Activated CD8-positive, alpha-beta T cell treated with anti-CD3 and anti-CD28 coated beads, Interleukin-2, amount 10 ng/mL, durations not matched to agents 7 days and 5 days (primary cell): ENCODE measurements at places on chromosomes 7 and 10. TPM values are rescaled to one million over a fixed set of nuclear protein-coding genes. Genes with fewer than 3 reads are reported as not detected.

Gene OR2A7
- total RNA-seq, result 1.5 TPM

DNA sequence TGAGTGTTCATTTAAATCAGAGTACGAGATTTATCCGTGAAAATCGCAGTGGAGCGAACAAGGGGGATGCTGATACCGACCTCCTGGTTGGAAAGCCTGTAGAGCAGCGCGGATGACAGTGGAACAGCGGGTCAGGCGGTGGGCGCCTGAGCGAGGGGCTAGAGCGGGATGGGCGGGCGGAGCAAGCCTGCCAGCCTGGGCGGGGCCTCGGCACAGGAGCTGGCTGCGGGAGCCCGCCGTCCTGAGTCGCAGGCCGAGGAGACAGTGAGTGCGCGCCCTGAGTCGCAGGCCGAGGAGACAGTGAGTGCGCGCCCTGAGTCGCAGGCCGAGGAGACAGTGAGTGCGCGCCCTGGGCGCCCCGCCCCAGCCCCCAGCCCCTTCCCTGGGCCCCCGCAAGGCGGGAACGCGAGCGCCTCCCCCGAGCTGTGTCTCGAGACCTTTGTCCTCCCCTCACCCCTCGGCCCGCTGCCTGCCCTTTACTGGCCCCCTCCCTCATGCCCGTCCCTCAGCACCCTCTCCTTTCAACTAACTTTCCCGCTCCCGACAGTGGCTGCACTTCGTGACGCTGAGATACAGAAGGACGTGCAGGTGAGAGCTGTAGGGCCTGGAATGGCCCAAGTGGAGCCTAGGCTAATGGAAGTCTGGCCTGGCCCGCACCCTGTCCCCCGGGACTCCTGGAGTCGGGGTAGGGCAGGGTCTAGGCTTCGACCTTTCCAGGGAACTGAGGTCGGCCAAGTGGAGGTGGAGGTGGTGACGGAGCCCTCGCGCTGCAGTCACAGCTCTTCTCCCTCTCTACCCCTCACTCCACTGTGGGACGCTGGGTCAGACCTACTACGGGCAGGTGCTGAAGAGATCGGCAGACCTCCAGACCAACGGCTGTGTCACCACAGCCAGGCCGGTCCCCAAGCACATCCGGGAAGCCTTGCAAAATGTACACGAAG, at the start of gene AS3MT:
Gene AS3MT (plus strand): TSS at position 213 of the 941 bp plus-strand sequence. CDS start 123 bp downstream, at position 336.
- peak; percentile 43 for DNase-seq
- peaks cover 12% of the 10 kb centered on the region for H3K4me1 ChIP-seq
- H3K36me3 ChIP-seq, result no peaks in the 10 kb centered on the region
- H3K4me3 ChIP-seq, result peak within 1 kb of the TSS; percentile 73
- peaks cover 9% of the 10 kb centered on the region for H3K27me3 ChIP-seq

Gene GRID2IP
- total RNA-seq, result not detected

- no peak for DNase-seq
- H3K4me3 ChIP-seq, result peak overlapping the region; percentile 4
- H3K4me1 ChIP-seq, result peaks cover 70% of the 10 kb centered on the region
- H3K27ac ChIP-seq, result peak overlapping the region; percentile 33
- peaks cover 10% of the 10 kb centered on the region for H3K36me3 ChIP-seq
- H3K27me3 ChIP-seq, result peaks cover 32% of the 10 kb centered on the region
These were observed 256.8 kb downstream of the PLXNA4 start for GRCh38 chr7:132319481-132319880.

Gene HOXA1
- total RNA-seq, result 0.89 TPM

DNA sequence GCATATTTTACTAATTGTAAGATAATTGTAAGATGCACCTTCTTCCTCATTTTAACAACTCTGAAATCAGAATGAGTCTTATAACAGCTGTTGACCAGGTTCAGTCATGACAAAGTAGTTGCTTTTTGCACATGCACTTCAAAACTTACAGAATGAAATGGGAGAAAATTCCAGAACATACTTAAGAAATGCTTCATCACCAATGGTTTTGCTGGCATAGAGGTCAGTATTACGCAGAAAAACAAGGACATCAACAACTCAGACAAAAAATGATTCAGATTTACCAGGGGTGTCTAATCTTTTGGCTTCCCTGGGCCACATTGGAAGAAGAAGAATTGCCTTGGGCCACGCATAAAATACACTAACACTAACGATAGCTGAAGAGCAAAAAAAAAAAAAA, 13.3 kb downstream of the COL28A1 start:
- peaks cover 10% of the 10 kb centered on the region for H3K4me1 ChIP-seq
- no peaks in the 10 kb centered on the region for H3K36me3 ChIP-seq
- peaks cover 2% of the 10 kb centered on the region for H3K27me3 ChIP-seq
- no peak for DNase-seq
- H3K4me3 ChIP-seq, result no peak overlapping the region

Gene AGMO
- not detected for total RNA-seq

- no peaks in the 10 kb centered on the region for H3K27me3 ChIP-seq
- no peak overlapping the region for H3K27ac ChIP-seq
- H3K4me3 ChIP-seq, result no peak overlapping the region
- H3K4me1 ChIP-seq, result no peaks in the 10 kb centered on the region
- H3K36me3 ChIP-seq, result no peaks in the 10 kb centered on the region
These were observed 188.4 kb upstream of the ETV1 start for GRCh38 chr7:14177876-14178275.

DNA sequence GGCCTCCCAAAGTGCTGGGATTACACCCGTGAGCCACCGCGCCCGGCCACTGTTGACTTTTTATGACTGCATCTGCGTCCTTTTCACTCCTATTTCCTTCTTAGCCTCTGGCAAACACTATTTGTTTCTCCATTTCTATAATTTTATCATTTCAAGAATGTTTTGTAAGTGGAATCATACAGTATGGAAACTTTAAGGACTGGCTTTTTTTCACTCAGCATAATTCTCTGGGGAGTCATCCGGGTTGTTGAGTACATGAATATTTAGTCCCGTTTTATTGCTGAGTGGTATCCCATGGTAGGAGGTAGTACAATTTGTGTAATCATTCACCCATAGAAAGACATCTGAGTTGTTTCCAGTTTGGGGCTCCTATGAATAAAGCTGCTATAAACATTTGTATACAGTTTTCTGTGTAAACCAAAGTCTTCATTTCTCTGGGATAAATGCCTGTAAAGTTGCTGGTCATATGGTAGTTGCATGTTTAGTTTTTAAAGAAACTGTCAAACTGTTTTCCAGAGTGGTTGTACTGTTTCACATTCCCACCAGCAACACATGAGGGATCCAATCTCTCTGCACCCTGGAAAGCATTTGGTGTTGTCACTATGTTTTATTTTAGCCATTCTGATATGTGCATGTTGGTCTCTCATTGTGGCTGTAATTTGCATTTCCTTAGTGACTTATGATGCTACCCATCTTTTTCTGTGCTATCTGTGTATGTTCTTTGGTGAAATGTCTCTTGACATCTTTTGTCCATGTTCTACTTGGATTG, 139.6 kb upstream of the EEPD1 start:
- H3K36me3 ChIP-seq, result no peaks in the 10 kb centered on the region
- no peaks in the 10 kb centered on the region for H3K4me1 ChIP-seq
- DNase-seq, result no peak
- no peak overlapping the region for H3K4me3 ChIP-seq
- no peak overlapping the region for H3K27ac ChIP-seq
- H3K27me3 ChIP-seq, result no peaks in the 10 kb centered on the region

- H3K27ac ChIP-seq, result no peak overlapping the region
- no peak overlapping the region for H3K4me3 ChIP-seq
- no peak for DNase-seq
- no peaks in the 10 kb centered on the region for H3K36me3 ChIP-seq
These were observed 40.0 kb downstream of the ETV1 start for GRCh38 chr7:13949445-13949844.

GRCh38 chr7:25325186-25325757, 97.0 kb upstream of the NPVF start:
- no peak for DNase-seq
- H3K4me1 ChIP-seq, result no peaks in the 10 kb centered on the region
- no peak overlapping the region for H3K4me3 ChIP-seq
- H3K27ac ChIP-seq, result no peak overlapping the region
- H3K27me3 ChIP-seq, result peaks cover 5% of the 10 kb centered on the region

Gene STYXL1
- total RNA-seq, result 28.2 TPM

- peaks cover 30% of the 10 kb centered on the region for H3K36me3 ChIP-seq
- H3K27ac ChIP-seq, result peak overlapping the region; percentile 99
- H3K4me1 ChIP-seq, result peaks cover 50% of the 10 kb centered on the region
- no peaks in the 10 kb centered on the region for H3K27me3 ChIP-seq
- peak overlapping the region; percentile 99 for H3K4me3 ChIP-seq
These were observed 1.3 kb downstream of the ZNRF2 start for GRCh38 chr7:30285536-30286284.

GRCh38 chr7:104160375-104160774, 47.4 kb downstream of the ORC5 start:
- H3K4me1 ChIP-seq, result peaks cover 1% of the 10 kb centered on the region
- H3K27me3 ChIP-seq, result no peaks in the 10 kb centered on the region
- H3K27ac ChIP-seq, result no peak overlapping the region
- peaks cover 23% of the 10 kb centered on the region for H3K36me3 ChIP-seq
- H3K4me3 ChIP-seq, result no peak overlapping the region
- DNase-seq, result no peak

Gene AKR1E2
- total RNA-seq, result 6.5 TPM

Gene PRLHR
- total RNA-seq, result not detected

DNA sequence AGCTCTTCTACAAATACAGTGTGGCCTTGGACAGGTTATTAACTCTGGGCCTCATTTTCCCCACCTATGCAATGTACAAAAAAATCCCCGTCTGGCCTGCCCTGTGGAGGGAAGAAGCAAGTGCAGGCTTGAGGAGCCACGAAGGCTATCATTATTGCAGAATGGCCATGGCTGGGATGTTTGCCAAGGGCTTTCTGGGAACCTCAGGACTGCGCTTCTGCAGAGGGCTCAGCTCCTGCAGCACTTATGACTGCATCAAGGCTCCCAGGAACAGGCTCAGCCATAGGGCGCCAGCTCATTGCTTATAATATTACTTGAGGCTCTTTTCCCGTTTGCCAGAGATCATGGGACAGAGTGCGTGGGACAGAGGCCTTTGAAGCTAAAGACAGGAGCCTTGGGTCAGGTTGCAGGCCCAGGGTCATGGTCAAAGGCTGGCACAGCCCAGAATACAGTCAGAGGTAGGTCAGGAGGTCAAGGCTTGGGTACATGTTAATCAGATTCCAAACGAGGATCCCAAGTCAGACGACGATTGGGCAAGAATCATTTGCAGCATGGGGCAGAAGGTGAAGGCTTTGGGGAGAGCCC, 20.6 kb upstream of the C10orf105 start:
- peak overlapping the region; percentile 93 for H3K27ac ChIP-seq
- peaks cover 100% of the 10 kb centered on the region for H3K4me1 ChIP-seq
- H3K4me3 ChIP-seq, result no peak overlapping the region
- H3K36me3 ChIP-seq, result peaks cover 28% of the 10 kb centered on the region
- DNase-seq, result no peak

- H3K27me3 ChIP-seq, result no peaks in the 10 kb centered on the region
- no peaks in the 10 kb centered on the region for H3K36me3 ChIP-seq
- no peak overlapping the region for H3K27ac ChIP-seq
- no peaks in the 10 kb centered on the region for H3K4me1 ChIP-seq
These were observed 126.2 kb downstream of the RNF133 start for GRCh38 chr7:122572706-122573105.

Gene MAGI2
- total RNA-seq, result 0.05 TPM

Gene RELN
- not detected for total RNA-seq

DNA sequence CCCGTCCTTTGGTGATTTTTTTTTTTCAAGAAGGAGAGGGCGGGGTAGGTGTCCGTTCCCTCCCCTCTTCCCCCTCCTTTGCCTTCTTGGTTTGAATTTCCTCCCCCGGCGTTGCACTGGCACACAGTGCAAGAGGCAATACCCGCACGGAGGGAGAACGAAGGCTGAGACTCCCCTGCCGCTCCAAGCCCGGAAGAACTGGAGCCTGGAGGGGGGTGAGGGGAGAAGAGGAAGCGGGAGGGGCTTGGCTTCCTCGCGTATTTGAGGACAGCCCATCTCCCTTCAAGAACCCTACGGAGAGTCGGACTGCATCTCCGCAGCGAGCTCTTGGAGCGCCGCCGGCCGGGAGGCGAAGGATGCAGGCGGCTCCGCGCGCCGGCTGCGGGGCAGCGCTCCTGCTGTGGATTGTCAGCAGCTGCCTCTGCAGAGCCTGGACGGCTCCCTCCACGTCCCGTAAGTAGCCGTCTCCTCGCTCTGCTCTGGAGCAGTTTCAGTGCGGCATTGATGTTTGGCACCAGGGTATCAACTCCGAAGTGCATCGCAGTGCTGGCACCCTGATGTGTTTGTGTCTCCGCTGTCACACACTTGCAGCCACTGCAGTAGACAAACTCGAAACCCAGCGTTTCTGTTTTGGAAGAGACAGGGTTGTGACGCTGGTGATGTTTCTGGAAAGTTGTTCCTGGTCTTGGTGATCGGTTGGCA, at the start of gene CNTNAP2:
Gene CNTNAP2 (plus strand): TSS at position 281 of the 702 bp plus-strand sequence. CDS start 76 bp downstream, at position 357.
- no peaks in the 10 kb centered on the region for H3K36me3 ChIP-seq
- H3K27me3 ChIP-seq, result peaks cover 12% of the 10 kb centered on the region
- no peak for DNase-seq

DNA sequence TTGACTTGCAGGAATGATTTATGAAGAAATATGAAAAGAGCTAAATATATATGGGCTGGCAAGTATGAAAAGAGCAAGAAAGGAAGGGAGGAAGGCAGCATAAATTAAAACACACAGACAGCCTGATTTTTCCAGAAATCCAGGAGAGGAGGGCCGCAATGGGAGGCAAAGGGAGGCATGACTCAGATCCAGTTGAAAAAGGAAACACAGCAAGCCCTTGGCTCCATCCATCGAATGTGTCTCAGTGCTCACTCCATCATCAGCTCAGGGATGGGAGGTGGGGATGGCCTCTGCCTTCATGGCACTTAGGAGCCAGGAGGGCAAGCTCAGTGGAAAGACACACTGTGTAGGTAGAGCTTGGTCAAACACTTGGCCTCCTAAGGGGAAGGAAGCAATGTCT, 75.7 kb upstream of the PDZD8 start:
- no peaks in the 10 kb centered on the region for H3K36me3 ChIP-seq
- H3K27ac ChIP-seq, result no peak overlapping the region
- H3K4me3 ChIP-seq, result no peak overlapping the region
- no peak for DNase-seq

DNA sequence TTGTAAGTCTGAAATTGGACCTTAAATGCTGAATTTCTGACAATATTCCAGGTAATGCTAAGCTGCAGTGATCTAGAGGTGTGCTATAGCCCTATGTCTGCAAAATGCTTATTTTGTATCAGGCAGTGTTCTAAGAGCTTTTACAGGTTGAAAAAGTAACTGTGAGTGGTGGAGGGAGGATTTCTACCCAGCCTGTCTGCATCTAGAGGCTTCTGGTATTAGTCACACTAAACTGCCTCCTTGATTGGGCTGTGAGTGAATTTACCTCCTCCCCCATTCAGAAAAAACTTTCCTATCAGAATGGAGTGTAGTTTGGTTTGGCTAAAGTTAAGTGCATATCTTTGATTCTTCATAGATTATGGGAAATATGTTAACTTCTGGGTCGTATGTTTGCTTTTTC, 56.8 kb downstream of the BBS9 start:
- no peaks in the 10 kb centered on the region for H3K27me3 ChIP-seq
- no peak overlapping the region for H3K27ac ChIP-seq
- H3K4me3 ChIP-seq, result no peak overlapping the region
- no peak for DNase-seq
